ENCODE measurements at places on chromosomes 7 and 10. TPM values are rescaled to one million over a fixed set of nuclear protein-coding genes. Genes with fewer than 3 reads are reported as not detected.

DNA sequence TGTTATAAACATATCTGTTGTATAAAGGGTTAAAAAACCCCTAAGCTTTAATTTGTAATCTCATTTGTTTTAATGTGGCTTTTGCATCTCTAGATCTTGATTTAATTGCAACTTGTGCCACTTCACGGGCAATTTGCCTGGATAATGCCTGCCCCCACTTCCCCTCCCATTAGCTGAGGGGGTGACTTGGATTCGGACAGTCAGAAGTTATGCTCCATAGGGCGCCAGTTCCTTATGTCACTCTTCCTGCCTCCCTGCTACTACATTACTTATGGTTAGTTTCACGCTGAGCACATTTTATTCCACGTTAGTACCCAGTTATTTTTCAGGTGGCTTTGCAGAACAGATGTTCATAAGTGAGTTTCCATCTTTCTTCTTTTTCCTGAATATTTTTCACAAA is 1015.2 kb upstream of the PHF14 start:
- no peak for DNase-seq

GRCh38 chr10:131056091-131056579 is 255.4 kb downstream of the TCERG1L start:
- DNase-seq: no peak

GRCh38 chr10:21724687-21725367 is 190.8 kb downstream of the MLLT10 start:
- peak; percentile 96 for DNase-seq

SMKR1 gene
- total RNA-seq: 0.84 TPM

DNA sequence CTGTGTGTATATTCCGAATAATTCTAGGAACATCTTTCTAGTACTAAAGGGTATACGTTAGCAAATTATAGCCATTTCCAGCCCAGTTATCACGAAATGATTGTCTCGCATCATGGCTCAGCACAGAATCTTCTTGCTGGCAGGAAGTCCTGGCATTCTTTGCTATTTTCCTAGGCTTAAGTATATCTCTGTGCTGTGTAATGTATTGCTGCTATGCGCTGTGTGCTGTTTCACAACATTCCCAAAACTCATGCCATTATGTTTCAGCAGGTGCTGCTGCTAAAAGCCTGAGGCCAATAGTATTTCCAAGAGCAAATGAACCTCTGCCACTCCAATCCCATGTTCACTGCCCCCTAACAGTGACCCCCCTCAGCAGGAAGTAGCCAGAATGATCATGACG is 62.9 kb upstream of the ZNF92 start:
- DNase-seq: no peak
